DMS53 (cell line): ENCODE measurements at places on chromosomes 4 and X.
A peak's percentile ranks its signal among the peaks of the same experiment; 100 is the strongest.

GRCh38 chr4:38866973-38867477 is 581 bp upstream of the FAM114A1 start:
- DNase-seq: no peak

GRCh38 chrX:136863826-136864225 is 16.7 kb downstream of the RBMX start:
- no peak for DNase-seq

- no peak for DNase-seq
These were observed at the start of gene SCRG1 for GRCh38 chr4:173398779-173399415. SCRG1 (minus strand) TSS chr4:173399116; CDS start chr4:173391414, 7,702 bp downstream.

DNA sequence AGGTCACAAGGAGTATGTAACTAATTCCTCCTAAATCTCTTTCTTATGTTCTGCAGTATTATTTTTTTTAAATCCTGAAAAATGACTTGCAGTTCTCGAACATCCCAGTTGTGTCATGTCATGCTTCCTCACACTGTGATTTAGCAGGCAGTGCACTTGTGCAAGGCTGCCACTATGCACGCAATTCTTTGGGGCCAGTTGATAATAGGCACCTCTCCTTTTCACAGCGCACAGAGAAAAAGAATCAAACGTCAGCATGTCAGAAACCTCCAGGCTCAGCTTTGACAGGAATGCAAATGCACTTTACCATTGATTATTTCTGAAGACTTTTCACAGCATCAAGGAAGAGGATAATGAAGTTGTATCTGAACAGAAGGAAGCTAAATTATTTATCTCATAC is 62.9 kb downstream of the FGF13 start:
- no peak for DNase-seq

DNA sequence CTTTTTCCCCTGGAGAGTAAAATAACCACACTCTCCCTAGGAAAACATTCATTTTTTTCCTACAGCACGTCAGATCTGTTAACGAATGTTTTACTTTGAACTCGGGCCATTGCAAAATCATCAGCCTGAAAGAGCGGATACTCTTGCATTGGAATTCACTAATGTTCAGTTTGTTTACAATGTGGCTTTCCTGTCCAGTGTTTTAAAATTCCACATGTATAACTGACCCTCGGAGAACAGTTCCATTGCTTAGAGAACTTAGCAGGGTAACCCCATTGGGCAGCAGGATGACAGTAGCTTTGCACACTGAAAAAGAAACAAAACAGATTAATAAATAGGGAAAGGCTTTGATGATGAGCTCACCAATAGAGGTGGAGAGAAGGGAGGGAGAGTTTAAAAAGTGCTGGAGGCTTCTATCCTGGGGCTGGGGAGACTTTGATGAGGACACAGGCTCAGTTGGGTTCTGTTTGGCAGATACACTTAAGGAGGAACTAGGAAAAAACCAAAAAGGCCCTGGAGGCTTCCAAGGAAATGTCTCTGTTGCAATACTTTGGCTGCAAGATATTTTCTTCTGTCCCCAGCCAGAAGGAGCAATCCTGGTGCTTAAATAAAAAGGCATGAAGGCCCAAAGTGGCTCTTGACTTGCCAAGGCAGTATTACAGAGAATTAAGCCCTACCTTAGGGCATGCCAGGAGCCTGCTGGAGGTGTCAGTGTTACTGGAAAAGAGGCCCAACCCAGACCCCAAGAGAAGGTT is 143.1 kb downstream of the ARSF start:
- DNase-seq: no peak

- DNase-seq: peak; percentile 72
These were observed 236.8 kb upstream of the VCX start for GRCh38 chrX:7606039-7606652.

DNA sequence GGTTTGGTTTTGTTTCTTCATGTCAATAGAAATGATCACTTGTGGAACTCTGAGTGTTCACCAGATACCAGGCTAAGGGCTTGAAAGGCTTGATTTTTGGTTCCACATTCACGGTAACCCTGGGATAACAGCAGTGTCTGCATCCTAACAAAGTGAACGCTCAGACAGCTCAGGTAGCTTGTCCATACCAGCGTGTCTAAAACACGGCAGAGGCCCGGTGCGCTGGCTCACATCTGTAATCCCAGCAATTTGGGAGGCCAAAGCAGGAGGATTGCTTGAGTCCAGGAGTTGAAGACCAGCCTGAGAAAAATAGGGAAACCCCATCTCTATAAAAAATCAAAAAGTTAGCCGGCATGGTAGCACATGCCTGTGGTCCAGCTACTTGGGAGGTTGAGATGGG is 49.0 kb downstream of the HTRA3 start:
- no peak for DNase-seq

GRCh38 chrX:65688403-65688871 is 21.0 kb downstream of the MSN start:
- DNase-seq: no peak

DNA sequence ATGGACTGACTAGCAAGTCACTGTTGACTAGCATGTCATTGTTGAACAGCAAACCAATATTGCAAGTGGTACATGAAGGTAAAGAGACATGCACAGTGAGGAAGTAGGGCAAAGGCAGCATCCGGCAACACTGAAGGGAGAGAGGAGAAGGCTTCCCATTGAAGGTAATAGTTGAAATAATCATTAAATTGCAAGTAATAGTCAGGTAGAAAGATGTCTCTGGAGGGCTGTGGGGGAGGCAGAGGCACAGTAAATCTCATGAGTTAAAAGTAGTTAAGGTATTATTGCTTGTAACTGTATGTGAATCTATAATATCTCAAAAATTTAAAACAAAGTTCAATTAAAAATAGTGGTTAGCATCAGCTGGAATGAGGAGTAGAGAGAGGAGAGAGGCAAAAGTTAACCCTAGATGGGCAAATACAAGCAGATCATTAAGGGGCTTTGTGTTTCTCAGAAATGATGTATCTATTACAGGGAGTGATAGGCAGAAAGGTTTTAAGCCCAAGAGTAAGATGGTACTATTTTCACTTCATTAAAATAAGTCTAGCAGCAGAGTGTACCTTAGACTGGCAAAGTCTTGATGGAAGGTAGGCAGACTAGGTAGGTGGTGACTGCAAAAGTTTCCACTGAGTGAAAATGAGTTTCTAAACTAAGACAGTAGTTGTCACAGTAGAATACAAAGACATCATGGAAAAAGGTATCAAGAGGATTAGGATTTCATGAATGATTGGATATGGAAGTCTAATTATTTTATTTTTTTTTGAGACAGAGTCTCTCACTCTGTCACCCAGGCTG is 776.6 kb downstream of the RAB28 start:
- DNase-seq: no peak

GRCh38 chr4:109315818-109316217 is 13.4 kb upstream of the COL25A1 start:
- DNase-seq: peak; percentile 4

- no peak for DNase-seq
These were observed 1206.1 kb downstream of the ARAP2 start for GRCh38 chr4:35038079-35038805.

DNA sequence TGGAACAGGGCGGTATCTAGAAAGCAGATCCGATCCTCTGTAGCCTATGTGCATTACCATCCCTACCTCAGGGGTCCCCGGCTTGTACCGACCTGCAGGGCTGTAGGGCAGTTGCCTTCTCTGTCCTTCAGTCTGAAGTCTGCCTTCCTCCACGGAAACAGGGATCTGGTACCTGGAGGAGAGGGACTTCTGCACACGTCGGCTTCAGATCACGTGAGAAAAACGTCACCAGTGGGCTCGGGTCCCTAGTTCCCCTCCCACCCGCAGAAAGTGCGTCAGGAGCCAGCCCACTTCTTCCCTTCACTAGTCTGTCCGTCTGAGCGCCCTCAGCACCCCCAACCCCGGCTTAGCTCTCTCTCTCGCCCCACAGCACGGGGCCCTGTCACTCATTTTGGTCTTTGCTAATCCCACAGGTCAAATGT is at the start of gene TCEAL5:
TSS of gene TCEAL5 (minus strand) at position 170 of the 422 bp plus-strand sequence. CDS start 2,187 bp downstream, outside the sequence.
- no peak for DNase-seq

GRCh38 chrX:137565318-137565904 is 516 bp upstream of the ZIC3 start:
- no peak for DNase-seq

- DNase-seq: no peak
These were observed 3.0 kb upstream of the PHOX2B start for GRCh38 chr4:41751449-41752061.
